GM23338 (cell line): ENCODE measurements at places on chromosomes 16 and 17.

DNA sequence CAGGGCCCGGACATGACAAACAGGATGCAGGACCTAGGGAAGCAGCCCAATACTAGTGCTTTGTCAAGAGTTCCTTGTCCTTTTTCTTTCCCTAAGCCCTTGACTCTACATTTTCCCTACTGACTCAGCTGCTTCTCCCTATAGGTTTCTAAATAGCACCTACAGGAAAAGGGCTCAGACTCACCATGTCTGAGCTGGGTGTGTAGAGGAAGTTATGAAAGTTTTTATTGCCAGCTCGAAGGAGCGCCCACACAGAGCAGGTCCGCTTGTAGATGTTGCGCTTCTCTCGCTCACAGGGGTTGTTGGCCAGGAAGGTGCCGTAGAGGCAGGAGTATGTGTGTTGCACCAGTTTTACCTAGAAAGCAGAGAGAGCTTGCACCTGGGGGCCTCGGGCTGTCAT is 10.6 kb downstream of the MTMR4 start:
- DNase-seq = no peak

GRCh38 chr16:88331989-88332920 is 50.5 kb upstream of the ZNF469 start:
- DNase-seq = no peak

DNA sequence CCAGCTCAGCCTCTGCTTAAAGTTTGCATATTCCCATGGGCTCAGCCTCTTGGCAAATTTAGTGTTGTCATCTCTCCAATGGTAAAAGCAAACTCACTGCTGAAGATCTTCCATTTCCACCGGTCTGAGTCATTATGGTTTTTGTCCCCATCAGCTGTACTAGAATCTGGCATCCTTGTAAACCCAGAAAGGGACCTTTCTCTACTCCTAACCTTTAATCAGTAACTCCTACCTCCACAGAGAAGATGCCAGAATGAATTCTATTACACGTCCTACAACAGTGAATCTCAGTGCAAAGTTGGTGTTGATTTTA is 45.8 kb downstream of the ZNF652 start:
- no peak for DNase-seq

DNA sequence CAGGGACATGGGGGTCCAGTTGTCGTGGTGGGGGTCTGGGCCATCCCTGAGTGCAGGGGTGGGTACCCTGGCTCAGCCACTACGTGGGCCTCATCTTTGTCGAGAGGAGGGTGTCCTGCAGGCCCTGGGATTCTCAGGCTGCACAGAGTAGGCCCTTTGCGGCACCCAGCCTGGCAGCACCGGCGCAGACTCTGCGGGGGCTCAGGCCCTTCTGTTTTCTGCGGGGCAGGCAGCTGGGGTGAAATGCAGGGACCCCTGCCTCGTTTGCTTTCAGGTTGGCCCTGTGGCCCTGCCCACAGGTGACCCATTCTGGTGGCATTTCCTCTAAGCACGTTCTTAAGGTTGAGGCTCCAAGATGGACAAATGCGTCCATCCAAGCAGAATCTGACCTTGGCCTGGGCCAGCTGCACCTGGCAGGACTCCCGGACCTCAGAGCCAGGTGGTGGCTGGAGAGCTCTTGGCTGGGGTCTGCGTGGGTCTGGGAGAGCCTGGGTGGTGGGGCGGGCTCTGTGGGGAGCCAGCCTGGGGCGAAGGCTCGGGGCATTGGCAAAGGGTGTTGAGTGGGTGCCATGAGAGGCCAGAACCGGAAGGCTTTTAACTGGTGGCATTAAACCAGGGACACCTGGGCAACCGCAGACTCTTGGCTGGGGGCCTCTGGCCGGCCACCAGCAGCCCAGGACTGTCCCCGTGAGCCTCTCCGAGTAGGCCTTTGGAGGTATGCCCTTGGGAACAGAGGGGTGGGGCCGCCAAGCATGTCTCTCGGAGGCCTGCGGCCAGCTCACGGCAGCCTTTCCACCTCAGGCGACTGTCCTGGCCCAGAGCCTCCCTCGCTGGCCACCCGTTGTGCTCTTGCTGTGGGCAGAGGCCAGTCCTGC is 16.9 kb downstream of the PRSS27 start:
- no peak for DNase-seq

DNA sequence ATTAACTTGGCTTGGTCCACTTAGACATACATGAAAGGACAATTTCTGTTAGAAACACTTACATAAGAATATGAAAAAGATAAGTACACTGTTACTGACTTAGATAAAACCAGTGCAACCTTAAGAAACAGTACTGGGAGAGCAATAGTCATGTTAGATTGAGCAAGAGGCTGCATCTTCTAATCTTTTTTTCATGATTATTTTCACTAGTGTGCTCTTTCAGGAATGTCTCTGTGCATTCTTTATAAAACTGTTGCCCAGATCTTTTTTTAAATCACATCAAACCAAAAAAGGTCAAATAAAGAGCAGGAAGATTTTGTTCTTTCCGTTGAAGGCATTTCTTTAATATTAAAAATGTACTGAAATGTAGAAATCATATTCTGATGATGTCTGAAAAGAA is 100.7 kb upstream of the AXIN2 start:
- no peak for DNase-seq

DNA sequence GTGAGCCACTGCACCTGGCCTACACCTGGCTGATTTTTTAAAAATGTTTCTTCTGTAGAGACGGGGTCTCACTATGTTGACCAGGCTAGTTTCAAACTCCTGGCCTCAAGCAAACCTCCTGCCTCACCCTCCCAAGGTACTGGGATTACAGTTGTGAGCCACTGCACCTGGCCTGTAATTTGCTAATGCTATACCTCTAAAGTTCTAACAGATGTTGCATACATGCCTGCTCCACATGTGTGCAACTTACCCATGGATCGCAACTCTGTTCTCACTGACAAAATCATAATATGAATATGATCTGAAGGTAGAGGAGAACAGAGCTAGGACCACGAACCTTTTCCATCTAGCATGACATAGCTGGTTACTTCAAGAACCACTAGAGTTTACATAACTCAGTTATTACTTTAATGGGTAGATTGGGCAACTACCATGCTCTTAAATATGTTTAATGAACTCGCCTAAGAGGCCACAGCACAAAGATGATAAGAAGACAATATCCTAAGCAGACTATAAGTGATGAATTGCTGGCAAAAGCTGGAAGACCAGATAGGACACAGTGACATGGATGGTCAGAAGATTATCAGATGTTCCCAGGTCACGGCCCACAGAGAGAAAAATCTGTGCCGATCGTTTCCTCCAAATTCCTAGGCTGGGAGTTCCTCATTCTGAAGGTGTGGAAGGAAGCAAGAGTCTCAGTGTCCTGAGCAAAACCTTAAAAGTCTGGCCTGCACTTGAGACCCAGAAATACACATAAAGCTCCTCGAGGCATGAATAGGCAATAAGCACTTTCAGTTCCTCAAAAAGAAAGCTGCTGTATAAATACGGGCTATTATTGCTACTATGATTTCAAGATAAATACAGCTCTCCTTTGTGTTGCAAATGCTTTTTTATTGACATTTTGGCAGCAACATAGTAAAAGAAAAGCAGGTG is 53.6 kb upstream of the ICAM2 start:
- DNase-seq = no peak

- no peak for DNase-seq
These were observed 47.6 kb upstream of the CACNG4 start for GRCh38 chr17:66916946-66917345.

DNA sequence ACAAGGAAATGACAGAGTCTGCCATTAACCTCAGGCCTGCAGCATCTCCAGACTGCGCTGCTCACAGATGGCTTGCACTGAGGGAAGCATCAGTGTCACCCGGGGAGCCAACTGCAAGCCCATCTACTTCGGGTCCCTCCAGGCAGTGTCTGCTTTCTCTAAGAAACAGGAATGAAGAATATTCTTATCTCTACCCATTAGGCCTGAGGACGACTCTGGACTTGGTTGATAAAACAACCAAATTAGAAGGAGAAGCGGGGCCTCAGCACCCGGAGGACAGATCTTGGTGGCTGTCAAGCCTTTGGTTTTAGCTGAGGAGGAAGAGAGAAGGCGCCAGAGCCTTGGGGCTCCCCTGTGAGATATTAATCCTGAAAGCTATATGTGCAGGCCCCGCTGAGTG is 19.5 kb upstream of the MGAT5B start:
- no peak for DNase-seq

- peak; percentile 89 for DNase-seq
These were observed 185.3 kb upstream of the CACNG3 start for GRCh38 chr16:24070851-24071250.

GRCh38 chr16:85126705-85127378 is 14.6 kb upstream of the CIBAR2 start:
- peak; percentile 75 for DNase-seq

- peak; percentile 22 for DNase-seq
These were observed 88.4 kb downstream of the CHD9NB start for GRCh38 chr16:52964290-52964689.

DNA sequence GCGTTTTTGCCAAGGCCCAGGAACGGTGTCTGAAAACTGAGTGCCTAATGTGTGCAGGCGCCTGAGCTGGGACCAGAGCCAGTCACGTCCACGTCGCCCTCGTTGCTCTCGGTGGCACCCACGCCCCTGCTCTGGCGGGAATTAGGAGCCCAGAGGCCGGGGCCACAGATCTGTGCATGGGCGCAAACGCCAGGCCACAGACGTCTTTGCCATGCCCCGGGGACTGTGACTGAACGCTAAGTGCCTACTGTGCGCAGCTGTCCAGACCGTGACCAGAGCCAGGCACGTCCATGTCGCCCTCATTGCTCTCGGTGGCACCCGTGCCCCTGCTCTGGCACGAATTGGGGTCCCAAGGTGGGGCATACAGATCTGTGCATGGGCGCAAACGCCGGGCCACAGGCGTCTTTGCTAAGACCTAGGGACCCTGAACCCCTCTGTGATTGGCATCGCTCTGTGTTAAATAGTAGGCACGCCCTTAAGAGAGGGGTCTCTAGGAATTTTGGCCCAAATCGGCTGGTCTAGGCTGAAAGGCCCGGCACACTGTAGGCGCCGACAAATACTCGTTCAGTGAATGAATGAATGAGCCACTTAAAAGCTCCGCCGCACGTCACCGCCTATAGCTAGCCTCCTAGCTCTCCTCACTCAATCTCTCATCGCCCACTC is 827 bp upstream of the UBALD1 start:
- no peak for DNase-seq

- DNase-seq = no peak
These were observed 35.6 kb downstream of the RBFOX3 start for GRCh38 chr17:79575229-79575628.

GRCh38 chr16:11498683-11499082 is 88.0 kb downstream of the LITAF start:
- DNase-seq = peak; percentile 26

GRCh38 chr17:51740531-51740930 is 418.0 kb downstream of the CA10 start:
- no peak for DNase-seq

DNA sequence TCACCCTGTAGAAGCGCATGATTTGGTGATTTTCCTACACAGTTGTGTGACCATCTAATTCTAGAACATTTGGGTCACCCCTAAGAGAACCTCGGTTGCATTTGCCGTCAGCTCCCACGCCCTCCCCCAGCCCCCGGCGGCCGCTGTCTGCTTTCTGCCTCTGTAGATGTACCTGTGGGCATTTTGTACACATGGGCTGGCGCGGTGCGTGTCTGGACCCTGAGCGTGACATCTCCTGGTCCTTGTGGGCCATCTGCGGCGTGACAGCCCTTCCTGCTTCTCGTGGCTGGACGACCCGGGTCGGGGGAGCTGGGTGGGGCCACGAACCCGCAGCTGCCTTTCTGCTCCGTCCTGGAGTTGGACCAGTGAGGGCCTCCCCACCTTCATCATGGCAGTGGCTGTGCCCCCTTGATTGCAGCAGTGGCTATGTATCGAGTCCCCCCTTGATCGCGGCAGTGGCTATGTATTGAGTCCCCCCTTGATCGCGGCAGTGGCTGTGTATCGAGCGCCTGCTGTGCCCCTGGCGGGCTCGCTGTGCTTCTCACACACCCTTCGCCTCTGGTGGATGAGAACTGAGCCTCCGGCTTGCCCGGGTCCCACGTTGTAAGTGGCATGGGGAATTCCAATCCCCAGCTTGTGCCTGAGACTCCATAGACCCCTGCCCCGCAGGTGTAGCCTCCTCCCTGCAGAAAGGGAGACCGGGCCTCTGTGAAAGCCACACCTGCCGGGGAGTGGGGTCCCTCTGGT is 24.1 kb downstream of the GSE1 start:
- no peak for DNase-seq

GRCh38 chr17:76048711-76049110 is 21.6 kb upstream of the EVPL start:
- peak; percentile 61 for DNase-seq

- peak; percentile 55 for DNase-seq
These were observed 104.6 kb upstream of the CACNG3 start for GRCh38 chr16:24151482-24151939.

- no peak for DNase-seq
These were observed 10.6 kb upstream of the KLHL36 start for GRCh38 chr16:84637709-84638108.

GRCh38 chr17:29167393-29168078 is 12.7 kb downstream of the MYO18A start:
- DNase-seq = no peak

DNA sequence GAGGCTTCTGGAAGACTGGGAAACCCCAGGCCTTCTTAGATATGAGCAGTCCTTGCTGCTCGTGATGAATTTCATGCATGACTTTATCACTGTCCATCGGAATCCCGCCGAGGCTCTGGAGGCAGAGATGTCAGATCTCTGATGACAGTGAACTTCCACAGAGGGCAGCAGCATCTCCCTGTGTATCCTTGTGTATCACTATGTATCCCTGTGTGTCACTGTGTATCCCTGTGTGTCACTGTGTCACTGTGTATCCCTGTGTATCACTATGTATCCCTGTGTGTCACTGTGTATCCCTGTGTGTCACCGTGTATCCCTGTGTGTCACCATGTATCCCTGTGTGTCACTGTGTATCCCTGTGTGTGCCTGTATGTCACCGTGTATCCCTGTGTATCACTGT is 160.2 kb upstream of the CHMP6 start:
- DNase-seq = no peak

DNA sequence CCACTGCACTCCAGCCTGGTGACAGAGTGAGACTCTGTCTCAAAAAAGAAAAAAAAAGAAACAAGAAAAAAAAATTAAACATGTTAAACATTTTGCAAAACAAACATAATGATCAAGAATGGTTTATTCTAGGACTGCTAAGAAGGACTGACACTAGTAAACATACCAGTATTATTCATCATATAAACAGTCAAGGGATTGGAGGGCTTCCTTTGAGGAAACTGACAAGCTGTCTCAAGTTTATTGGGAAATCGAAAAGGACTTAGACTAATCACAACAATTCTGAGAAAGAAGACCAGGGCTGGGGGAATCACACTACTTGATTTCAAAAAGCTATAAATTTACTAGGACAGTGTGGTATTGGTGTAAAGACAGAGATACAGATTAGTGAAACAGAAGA is 75.5 kb downstream of the MYH10 start:
- DNase-seq = no peak

- DNase-seq = no peak
These were observed 6.2 kb upstream of the MEOX1 start for GRCh38 chr17:43667947-43668348.

GRCh38 chr17:78346605-78347250 is 13.1 kb downstream of the SOCS3 start:
- peak; percentile 37 for DNase-seq

- DNase-seq = peak; percentile 69
These were observed 14.0 kb upstream of the MPRIP start for GRCh38 chr17:17028059-17028877.

GRCh38 chr16:275041-275641 is 603 bp downstream of the RGS11 start:
- peak; percentile 62 for DNase-seq
